ENCODE measurements at places on chromosomes 2 and 18.

GRCh38 chr18:70491734-70492348 lies 203.0 kb downstream of the SOCS6 start:
- DNase-seq, result peak; percentile 51

DNA sequence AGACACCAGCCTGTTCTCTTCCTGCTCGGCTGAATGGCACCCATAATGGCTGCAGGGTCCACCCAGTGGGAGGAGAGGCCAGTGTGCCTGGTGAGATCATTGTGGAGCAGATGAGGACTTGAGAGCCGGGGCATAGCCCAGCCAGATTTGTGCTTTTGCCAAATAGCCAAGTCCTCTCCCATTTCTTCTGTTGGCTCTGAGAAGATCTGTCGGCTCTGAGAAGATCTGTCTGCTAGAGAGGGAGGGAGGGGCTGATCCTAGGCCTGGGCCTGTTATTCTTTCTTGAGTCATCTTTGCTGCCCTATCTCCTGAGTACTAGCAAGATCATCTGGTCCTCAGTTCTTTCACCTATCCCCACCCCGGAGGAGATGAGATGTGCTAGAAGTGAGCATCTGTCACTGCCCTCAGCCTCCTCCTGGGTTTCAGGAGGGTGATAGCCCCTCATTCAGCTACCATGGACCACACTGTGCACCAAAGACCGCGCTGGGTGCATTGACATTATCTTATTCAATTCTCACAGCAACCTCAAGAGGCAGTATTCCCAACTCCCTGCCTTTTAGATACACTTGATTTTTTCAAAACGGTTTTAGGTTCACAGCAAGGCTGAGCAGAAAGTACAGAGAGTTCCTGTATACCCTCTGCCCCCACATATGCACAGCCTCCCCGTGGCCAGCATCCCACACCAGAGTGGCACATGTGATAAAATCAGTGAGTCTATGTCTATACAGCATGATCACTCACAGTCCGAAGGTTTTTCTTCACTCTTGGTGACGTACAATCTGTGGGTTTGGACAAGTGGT lies 98.6 kb downstream of the CAPN13 start:
- DNase-seq, result no peak

DNA sequence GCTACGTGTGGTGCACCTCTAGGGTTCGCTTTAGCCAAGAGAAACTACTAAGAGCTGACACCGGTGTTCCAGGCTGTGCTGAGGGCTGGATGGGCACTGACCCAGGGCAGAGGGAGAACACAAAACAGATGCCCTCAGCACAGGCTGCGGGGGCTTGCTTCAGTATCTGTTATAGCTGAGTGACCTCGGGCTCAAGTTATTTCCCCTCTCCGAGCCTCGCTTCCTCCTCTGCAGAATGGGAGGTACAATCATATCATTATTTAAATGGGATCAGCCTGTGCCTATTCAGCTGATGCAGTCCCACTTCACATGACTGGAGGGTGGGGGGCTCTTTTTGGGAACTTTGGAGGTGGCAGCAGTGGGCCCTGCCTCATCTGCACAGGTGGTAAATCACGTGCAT lies 156.1 kb upstream of the APCDD1 start:
- no peak for DNase-seq

GRCh38 chr2:74646834-74647482 lies 1.2 kb downstream of the M1AP start:
- no peak for DNase-seq

DNA sequence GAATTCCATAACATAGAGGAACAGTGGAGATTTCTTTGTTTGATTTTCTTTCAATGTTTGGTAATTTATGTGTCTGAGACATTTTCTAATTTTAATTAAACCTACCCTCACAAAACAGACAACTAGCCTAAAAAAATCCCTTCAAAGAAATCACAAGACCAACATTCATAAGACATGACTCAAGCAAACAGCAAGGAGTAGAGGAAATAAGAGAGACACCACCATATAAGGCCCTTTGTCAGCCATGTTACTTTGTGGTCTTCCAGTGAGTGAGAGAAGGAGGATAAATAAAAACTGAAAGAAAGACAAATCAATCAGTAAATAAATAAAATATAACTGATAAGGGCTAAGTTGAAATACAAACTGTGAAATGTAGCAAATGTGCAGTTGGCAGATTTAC lies 830.8 kb upstream of the SLC39A10 start:
- peak; percentile 59 for DNase-seq

- no peak for DNase-seq
Measured at GRCh38 chr2:106054880-106055655, 139.0 kb downstream of the UXS1 start.

- DNase-seq, result peak; percentile 21
Measured at GRCh38 chr2:70645733-70646419, 92.2 kb upstream of the TGFA start.

DNA sequence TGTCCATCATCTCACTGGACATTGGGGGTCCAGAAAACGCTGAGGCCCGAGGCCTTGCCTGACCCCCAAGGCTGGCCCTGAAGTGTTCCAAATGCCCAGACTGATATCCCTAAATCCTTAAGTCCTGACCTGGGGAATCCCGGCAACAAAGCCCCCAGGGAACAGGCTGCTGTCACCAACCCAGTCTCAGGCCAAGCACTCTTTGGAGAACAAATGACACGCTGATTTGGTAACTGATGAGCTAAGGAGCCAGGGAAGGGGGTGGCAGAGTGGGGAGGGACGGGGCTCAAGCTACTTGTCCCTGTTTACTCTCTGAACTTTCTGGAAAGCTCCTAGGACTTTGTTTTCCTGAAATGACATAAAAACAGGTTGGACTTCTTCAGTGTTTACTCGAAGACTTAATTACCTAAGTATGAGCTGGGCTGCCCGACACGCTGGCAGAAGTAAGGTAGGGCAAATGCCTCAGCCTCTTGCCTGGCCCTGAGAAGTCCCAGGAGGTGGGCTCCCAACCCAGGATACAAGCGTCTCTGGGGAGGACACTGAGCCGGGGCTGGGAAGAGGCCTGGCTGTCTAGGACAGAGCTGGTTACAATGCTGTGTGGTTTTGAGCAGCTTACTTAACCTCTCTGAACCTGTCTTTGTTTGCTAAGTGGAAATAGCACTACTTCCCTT lies 105.5 kb upstream of the GLI2 start:
- no peak for DNase-seq

DNA sequence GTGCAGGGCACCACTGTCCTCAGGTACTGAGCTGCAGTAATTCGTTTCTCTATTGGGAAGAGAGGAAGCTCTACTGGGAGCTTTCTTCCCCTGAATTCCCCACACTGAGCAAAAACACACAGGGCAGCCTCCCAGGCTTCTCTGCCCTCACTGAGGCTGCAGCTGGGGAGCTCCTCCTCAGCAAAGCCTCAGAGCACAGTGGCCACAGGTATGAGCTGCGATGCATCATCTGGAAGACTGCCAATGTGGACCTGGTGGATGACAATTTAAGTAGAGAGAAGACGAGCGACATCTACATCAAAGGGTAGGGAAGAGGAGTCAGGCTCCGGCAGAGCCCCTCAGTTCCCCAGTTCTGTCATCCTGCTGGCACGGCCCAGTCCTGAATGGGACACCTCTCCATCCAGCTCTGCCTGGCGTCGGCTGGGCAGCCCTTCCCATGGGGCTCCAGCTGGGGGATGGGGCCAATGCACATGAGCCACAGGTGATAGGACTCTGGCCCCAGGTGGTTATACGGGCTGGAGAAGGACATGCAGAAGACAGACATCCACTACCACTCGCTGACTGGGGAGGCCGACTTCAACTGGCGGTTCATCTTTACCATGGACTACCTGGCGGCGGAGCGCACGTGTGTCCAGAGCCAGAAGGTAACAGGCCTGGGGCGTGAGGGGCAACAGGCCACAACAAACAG lies 37.6 kb downstream of the LMAN2L start:
- no peak for DNase-seq

GRCh38 chr18:32072321-32072720 lies 19.4 kb upstream of the RNF138 start:
- DNase-seq, result no peak

Data from HT1080 (cell line).